Natural killer cell (primary cell): ENCODE measurements at places on chromosomes 7 and 10.

DNA sequence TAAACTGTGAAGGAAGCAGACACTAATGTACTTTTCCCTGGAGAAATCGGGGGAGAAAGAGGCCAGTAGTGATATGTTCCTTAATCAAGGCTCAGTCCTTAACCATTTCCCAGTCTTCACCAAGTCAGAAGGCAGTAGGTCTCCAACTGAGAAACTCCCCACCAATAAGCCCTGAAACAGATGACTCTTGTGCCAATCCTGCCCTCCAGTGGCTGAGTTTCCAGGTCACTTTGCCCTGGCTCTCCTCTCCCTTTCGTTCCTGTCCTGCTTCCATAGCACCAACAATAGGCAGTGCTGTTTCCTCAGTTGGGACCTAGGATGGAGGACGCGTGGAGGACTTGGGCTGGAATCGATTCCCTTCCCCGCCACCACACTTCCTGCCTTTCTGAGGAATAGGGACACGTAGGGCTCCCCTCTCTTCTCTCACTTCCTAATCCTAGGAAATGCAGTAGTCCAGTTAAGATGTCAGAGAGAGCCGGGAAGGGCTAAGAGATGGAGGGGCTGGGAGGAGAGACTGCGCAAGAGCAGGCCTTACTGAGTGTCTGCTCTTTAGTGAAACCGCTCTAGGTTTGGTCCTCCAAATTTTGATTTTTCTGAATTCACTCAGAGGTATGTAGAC, 23.4 kb downstream of the ATOH7 start:
- no peaks in the 10 kb centered on the region for H3K27me3 ChIP-seq
- DNase-seq = peak; percentile 19
- H3K4me3 ChIP-seq = no peak overlapping the region
- no peaks in the 10 kb centered on the region for H3K36me3 ChIP-seq
- H3K4me1 ChIP-seq = no peaks in the 10 kb centered on the region

DNA sequence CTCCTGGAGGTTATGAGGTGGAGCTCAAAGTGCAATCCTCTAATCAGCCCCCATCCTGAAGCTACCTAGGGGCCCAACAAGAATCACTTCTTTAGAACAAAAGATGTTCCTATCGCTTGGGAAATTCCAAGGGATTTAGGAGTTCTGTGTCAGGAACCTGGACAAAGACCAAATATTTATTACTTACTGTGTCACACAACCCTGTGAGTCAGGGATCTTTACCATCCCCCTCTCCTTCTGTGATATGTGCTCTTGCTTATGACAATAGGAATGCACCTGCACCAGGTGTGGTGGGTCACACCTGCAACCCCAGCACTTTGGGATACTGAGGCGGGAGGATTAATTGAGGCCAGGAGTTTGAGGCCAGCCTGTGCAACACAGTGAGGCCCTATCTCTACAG, 485.8 kb downstream of the PLXDC2 start:
- H3K36me3 ChIP-seq = no peaks in the 10 kb centered on the region
- no peaks in the 10 kb centered on the region for H3K4me1 ChIP-seq
- no peak overlapping the region for H3K4me3 ChIP-seq
- no peak for DNase-seq
- no peaks in the 10 kb centered on the region for H3K27me3 ChIP-seq

- no peaks in the 10 kb centered on the region for H3K4me1 ChIP-seq
- H3K4me3 ChIP-seq = no peak overlapping the region
- no peak overlapping the region for H3K27ac ChIP-seq
- DNase-seq = no peak
- no peaks in the 10 kb centered on the region for H3K27me3 ChIP-seq
Measured at GRCh38 chr7:130286881-130287280, 6.1 kb upstream of the CPA4 start.

- H3K27ac ChIP-seq = no peak overlapping the region
- no peaks in the 10 kb centered on the region for H3K27me3 ChIP-seq
- H3K4me3 ChIP-seq = no peak overlapping the region
- H3K36me3 ChIP-seq = no peaks in the 10 kb centered on the region
- DNase-seq = no peak
Measured at GRCh38 chr7:34109936-34110780, 204.8 kb downstream of the BMPER start.

DNA sequence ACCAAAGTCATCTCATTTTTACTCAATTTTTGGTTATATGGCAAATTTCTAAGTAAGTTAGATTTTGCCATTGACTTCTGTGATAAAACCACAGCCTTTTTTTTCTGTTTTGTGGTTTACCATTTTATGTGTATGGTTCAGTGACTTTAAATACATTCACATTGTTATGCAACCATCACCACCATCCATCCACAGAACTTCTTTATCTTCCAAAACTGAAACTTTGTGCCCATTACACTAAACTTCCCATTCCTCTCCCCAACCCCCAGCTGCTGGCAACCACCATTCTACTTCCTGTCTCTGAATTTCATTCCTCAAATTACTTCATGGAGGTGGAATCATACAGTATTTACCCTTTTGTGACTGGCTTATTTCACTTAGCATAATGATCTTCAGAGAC, 280.4 kb upstream of the TCERG1L start:
- H3K4me3 ChIP-seq = no peak overlapping the region
- no peak overlapping the region for H3K27ac ChIP-seq
- H3K4me1 ChIP-seq = no peaks in the 10 kb centered on the region
- no peaks in the 10 kb centered on the region for H3K36me3 ChIP-seq
- no peak for DNase-seq
- no peaks in the 10 kb centered on the region for H3K27me3 ChIP-seq

DNA sequence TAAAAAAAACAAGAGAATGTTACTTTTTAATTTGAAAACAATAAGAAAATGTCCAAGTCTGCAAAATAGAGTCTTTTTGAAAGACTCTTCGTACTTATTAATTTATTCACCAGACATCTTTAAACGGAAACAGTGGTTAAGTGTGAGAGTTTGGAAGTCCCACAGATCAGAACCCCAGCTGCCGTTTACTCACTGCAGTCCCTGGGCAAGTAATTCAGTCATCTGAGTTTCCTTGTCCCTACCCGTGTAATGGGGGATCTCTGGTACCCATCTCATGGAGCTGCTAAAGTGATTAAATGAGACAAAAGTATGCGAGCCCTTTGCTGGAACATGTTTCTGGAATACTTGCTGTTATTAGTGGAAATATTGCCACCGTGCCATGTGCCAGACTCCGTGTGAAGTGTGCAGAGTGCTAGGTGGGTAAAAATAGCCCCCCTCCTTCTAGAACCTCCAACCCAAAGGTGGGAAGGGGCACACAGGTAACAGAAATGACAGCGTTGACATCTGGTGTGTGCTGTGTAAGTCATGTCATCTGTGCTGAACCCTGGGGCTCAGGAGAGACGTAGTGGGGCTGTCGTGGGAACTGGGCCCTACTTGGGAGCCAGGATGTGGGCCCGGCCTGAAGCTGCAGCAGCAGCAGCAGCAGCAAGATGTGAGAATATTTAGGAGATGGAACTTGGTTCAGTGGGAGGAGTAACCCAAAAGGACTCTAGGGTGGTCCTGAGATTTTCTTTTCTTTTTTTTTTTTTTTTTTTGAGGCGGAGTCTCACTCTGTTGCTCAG, 140.5 kb downstream of the CUX1 start:
- peaks cover 5% of the 10 kb centered on the region for H3K4me1 ChIP-seq
- no peaks in the 10 kb centered on the region for H3K36me3 ChIP-seq
- no peaks in the 10 kb centered on the region for H3K27me3 ChIP-seq

GRCh38 chr10:86064931-86065662, 301.5 kb downstream of the GRID1 start:
- no peak overlapping the region for H3K4me3 ChIP-seq
- no peaks in the 10 kb centered on the region for H3K27me3 ChIP-seq
- H3K4me1 ChIP-seq = no peaks in the 10 kb centered on the region
- DNase-seq = no peak
- H3K27ac ChIP-seq = no peak overlapping the region

DNA sequence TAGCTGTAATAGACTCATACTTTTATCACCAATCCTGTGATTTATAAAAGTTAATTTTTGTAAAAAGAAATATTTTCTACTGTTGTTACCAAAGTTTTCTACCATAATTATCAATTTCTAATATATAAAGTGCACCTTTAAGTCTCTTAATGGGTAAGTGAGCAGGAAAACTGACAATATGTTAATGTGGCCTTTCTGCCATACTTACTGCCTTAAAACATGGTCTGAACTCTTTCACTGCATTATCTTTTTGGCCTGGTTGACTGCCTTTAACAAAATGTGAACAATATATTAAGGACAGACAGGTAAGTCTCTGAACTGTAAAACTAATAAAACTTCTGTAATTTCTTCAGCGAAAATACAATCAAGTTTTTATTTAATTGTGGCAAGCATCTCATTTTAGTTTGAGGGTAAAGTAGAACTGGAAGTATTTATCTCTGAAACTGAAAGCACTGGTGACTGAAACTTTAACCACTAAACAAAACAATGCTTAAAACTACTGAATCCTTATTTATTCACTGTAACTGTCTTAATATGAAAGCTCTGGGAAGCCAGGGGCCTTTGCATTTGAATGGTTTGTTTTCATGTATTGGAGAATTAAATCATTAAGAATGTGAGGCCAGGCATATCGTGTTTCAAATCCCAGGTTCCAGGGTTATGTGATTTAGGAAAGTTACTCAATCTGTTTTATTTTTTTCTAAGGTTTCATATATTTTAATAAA, 948.8 kb upstream of the POT1 start:
- H3K4me3 ChIP-seq = no peak overlapping the region
- no peak overlapping the region for H3K27ac ChIP-seq
- no peaks in the 10 kb centered on the region for H3K27me3 ChIP-seq
- H3K36me3 ChIP-seq = no peaks in the 10 kb centered on the region
- no peak for DNase-seq
- no peaks in the 10 kb centered on the region for H3K4me1 ChIP-seq

DNA sequence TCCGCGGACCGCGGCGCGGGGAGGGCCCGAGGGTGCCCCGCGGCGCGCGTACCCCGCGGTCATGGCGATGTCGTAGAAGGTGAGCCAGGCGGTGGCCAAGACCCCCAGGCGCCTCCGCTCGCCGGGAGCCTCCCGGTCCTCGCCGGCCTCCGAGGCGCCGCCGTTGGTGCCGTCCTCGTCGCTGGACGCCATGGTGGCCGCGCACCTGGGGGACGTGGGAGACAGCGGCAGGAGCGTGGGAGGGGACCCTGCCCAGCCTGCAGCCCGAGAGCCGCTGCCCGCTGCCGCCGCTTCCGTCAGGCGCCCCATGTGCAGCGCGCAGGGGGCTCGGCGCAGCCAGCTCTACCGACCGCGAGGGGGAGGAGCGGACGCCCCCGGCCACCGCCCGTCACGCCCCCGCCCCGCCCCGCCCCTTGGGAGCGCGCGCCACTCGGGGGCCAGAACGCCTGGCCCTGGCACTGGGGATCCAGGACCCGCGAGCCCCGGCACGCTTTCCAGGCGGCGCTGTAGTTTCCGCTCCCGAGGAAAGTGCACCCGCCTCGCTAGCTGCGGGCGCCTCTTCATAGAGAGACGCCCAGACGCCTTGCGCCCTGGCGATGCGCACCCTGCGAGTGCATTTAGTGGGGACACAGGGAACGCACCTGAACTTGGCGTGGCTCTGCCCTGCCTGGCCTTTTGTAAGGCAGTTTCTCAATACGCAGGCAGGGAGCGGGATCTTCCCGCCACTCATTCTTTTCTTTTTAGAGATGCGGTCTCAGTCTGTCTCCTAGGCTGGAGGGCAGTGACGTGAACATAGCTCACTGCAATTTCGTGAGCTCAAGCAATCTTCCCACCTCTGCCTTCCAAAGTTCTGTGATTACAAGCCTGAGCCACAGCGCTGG, at the start of gene HACD1:
TSS of gene HACD1 (minus strand) at position 344 of the 881 bp plus-strand sequence. CDS start at position 309, 35 bp downstream.
- H3K27ac ChIP-seq = no peak within 1 kb of the TSS
- peaks cover 12% of the 10 kb centered on the region for H3K4me1 ChIP-seq
- DNase-seq = peak; percentile 38
- peak within 1 kb of the TSS; percentile 52 for H3K4me3 ChIP-seq
- no peaks in the 10 kb centered on the region for H3K36me3 ChIP-seq
- H3K27me3 ChIP-seq = no peaks in the 10 kb centered on the region

DNA sequence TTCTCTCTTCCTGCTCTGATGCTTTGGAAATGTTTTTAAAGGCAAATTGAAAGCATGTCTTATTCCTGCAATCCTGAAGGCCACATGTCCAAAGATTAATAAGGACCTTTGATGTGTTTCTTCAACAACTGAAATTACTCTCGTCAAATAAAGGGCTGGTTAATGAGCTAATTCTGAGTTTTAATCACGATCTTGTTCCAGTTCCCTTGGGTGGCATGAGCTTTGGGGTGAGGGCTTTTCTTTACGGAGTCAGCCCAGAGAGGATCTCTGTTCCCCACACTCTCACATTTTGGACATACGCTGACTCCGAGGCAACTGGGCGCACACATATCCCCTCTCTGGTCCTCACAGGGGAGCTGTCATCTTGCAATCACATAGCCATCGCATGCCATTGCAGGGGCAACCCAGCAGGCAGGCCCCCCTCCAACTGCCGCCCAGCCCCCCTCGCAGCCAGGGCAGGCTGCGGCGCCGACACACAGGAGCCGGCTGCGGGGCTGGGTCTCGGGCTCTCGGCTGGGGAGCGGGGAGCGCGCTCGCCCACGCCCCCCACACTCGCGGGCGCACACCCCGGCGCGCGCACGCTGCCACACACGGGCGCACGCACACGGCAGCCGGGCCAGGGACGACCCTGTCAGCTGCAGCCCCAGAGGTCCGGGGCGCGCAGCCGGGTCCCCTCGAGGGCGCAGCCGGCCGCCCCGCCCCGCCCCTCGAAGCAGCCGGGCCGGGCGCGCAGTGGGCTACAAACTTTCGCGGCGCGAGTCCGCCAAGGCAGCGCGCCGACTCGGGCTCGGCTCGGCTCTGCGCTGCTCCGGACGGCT, at the start of gene GDF10:
TSS of gene GDF10 (plus strand) at position 587 of the 818 bp plus-strand sequence. CDS start 455 bp downstream, outside the sequence.
- peaks cover 4% of the 10 kb centered on the region for H3K27me3 ChIP-seq
- H3K4me3 ChIP-seq = no peak within 1 kb of the TSS

DNA sequence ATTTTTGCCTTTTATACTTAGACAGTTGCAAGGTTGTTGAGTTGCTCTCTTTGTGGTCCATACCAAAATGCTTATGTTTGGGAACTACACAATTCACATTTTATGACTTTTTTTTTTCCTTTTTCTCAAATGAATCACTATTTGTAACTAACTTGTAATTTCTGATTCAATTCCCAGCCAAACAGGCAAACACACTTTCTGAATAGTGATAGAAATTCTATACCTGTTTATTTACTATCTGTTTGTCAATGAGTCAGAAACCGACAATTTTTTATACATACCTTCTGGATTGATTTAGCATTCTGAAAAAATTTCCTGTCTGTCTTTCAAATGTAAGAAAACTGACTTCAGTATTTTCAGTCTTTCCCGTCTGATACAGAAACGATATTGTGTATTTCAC, 69.1 kb downstream of the MBL2 start:
- no peak overlapping the region for H3K4me3 ChIP-seq
- no peak overlapping the region for H3K27ac ChIP-seq
- no peaks in the 10 kb centered on the region for H3K4me1 ChIP-seq
- H3K36me3 ChIP-seq = no peaks in the 10 kb centered on the region
- no peak for DNase-seq
- H3K27me3 ChIP-seq = no peaks in the 10 kb centered on the region

- H3K27ac ChIP-seq = peak overlapping the region; percentile 84
- peaks cover 18% of the 10 kb centered on the region for H3K4me1 ChIP-seq
- peak overlapping the region; percentile 45 for H3K4me3 ChIP-seq
- no peaks in the 10 kb centered on the region for H3K27me3 ChIP-seq
- DNase-seq = no peak
Measured at GRCh38 chr10:119724593-119725516, 995 bp upstream of the INPP5F start.

- H3K4me1 ChIP-seq = peaks cover 16% of the 10 kb centered on the region
- no peak for DNase-seq
- H3K27ac ChIP-seq = no peak overlapping the region
- H3K36me3 ChIP-seq = no peaks in the 10 kb centered on the region
- no peaks in the 10 kb centered on the region for H3K27me3 ChIP-seq
Measured at GRCh38 chr10:13823096-13823708, 236.4 kb downstream of the PRPF18 start.
